Activated CD8-positive, alpha-beta memory T cell treated with anti-CD3 and anti-CD28 coated beads, Interleukin-2, amount 10 ng/mL, durations not matched to agents 7 days and 5 days (primary cell): ENCODE measurements at places on chromosomes 1 and 21. TPM values are rescaled to one million over a fixed set of nuclear protein-coding genes. Genes with fewer than 3 reads are reported as not detected.

- H3K4me1 ChIP-seq = no peaks in the 10 kb centered on the region
- H3K36me3 ChIP-seq = no peaks in the 10 kb centered on the region
- H3K27me3 ChIP-seq = no peaks in the 10 kb centered on the region
- DNase-seq = no peak
- H3K27ac ChIP-seq = no peak overlapping the region
Observed at GRCh38 chr1:188782220-188782841, 1695.3 kb downstream of the BRINP3 start.

GRCh38 chr1:3453203-3453761 is 1.2 kb upstream of the ARHGEF16 start:
- peak; percentile 74 for DNase-seq
- H3K4me3 ChIP-seq = no peak overlapping the region
- no peaks in the 10 kb centered on the region for H3K4me1 ChIP-seq
- H3K27ac ChIP-seq = no peak overlapping the region

The ZNF692 gene
- total RNA-seq = 70.5 TPM

DNA sequence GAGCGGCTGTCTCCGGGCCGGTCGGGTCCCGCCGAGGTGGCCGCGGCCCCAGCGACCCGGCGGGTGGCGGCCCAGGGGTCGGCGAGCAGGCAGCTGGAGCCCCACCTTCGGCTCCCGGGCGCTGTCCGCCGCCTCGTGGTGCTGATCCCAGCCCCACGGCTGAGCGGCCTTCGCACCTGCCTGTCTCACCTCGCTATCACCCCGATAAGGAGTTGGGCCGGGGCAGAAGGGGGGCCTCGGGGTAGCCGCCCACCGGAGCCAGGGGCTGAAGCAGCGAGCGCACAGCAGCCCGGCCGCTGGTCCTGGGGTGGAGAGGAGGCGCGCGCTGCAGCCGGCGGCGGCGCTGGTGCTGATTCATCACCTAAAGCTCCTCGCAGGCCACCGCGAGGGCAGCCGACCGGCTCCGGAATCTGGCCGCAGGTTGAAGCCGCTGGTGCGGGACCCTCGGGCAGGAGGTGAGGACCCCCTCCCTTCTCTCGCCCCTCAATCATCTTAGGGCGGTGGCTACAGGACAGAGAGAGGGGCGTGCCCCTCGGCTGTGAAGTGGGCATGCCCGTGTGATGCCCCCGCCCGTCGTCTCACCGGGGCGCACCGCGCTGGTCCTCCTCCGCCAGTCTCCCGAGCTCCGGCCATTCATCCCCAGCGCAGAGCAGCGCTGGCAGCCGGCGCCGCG is 575 bp downstream of the TRIM67 start:
- no peaks in the 10 kb centered on the region for H3K36me3 ChIP-seq
- peak; percentile 49 for DNase-seq
- peaks cover 2% of the 10 kb centered on the region for H3K4me1 ChIP-seq
- H3K27me3 ChIP-seq = peaks cover 76% of the 10 kb centered on the region
- H3K4me3 ChIP-seq = no peak overlapping the region

GRCh38 chr1:4916610-4917009 is 262.2 kb downstream of the AJAP1 start:
- no peak overlapping the region for H3K4me3 ChIP-seq
- H3K27me3 ChIP-seq = no peaks in the 10 kb centered on the region
- DNase-seq = no peak

- peaks cover 9% of the 10 kb centered on the region for H3K4me1 ChIP-seq
- H3K4me3 ChIP-seq = no peak overlapping the region
- no peak for DNase-seq
- H3K36me3 ChIP-seq = peaks cover 11% of the 10 kb centered on the region
- H3K27me3 ChIP-seq = no peaks in the 10 kb centered on the region
Observed at GRCh38 chr1:182041615-182042014, 19.9 kb downstream of the ZNF648 start.

- no peaks in the 10 kb centered on the region for H3K27me3 ChIP-seq
- H3K4me1 ChIP-seq = peaks cover 9% of the 10 kb centered on the region
- no peak for DNase-seq
- H3K27ac ChIP-seq = no peak overlapping the region
- H3K36me3 ChIP-seq = peaks cover 11% of the 10 kb centered on the region
Observed at GRCh38 chr1:180301135-180301742, 71.2 kb downstream of the LHX4 start.

GRCh38 chr1:186708694-186709097 is 28.5 kb upstream of the PTGS2 start:
- H3K27me3 ChIP-seq = peaks cover 3% of the 10 kb centered on the region
- no peak overlapping the region for H3K4me3 ChIP-seq
- DNase-seq = no peak
- no peak overlapping the region for H3K27ac ChIP-seq
- H3K4me1 ChIP-seq = no peaks in the 10 kb centered on the region
- no peaks in the 10 kb centered on the region for H3K36me3 ChIP-seq

The MATN1 gene
- not detected for total RNA-seq

The FAM72C gene
- total RNA-seq = 15.3 TPM

DNA sequence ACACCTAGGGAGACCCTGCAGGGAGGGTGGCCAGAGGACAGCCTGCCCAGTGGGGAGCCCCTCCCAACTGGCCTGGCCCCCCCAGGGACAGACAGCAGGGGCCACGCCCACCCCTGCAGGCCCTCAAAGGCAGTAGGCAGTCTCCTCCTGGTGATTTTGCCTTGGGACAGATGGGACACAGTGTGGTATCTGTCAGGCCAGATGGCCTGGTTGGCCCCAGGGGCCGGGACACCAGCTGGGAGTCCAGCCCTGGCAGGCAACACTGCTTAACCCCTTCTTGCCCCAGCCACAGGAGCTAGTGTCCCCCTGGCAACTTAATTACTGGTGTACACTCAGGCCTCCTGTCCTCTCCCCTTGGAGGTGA is 17.8 kb downstream of the IFFO2 start:
- DNase-seq = no peak
- H3K27ac ChIP-seq = no peak overlapping the region
- H3K27me3 ChIP-seq = no peaks in the 10 kb centered on the region
- no peaks in the 10 kb centered on the region for H3K36me3 ChIP-seq
- H3K4me1 ChIP-seq = peaks cover 15% of the 10 kb centered on the region

The TMEM61 gene
- total RNA-seq = not detected

The PADI3 gene
- total RNA-seq = not detected

The LRRC39 gene
- 0.68 TPM for total RNA-seq

The PLD5 gene
- not detected for total RNA-seq

DNA sequence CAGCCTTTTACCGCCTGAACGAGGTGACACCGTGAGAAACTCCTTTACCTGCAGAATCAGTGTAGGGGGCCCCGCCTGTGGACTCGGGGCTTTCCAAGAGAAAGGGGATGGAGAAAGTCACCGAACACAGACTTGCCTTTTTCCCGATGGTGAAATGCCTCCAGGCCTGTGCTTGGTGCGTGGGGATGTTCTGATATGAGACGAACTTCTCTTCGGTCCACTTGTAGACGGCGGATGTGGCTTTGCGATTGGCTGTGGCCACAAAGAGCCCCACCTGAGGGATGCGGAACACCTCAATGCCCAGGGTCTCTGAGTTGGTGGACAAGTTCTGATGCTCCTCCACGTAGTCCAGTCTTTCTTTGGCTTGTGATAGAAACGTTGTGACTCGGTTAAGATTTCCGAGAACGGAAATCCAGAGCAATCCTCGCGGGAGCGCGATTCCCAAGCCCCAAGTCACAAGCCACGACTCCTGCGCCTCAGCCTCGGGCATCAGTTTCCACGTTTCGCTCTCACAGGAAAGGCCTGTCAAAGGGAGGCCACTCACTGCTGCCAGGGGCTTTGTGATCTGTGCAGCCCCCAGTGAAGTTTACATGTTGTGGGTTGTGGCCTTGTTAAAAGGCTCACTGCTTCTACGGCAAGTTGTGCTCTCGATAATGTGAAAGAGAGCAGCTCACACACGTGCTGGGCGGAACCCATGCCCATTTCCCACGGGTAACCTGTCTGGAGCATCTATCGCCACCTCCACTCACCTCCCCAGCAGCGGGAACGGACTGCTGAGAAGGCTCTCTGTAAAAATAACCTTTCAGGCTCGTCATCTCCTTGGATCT is 12.6 kb downstream of the KRTAP10-1 start:
- no peaks in the 10 kb centered on the region for H3K36me3 ChIP-seq
- H3K27ac ChIP-seq = no peak overlapping the region
- H3K4me1 ChIP-seq = no peaks in the 10 kb centered on the region
- H3K27me3 ChIP-seq = no peaks in the 10 kb centered on the region

GRCh38 chr1:164311377-164311776 is 247.6 kb upstream of the PBX1 start:
- no peak overlapping the region for H3K4me3 ChIP-seq
- no peaks in the 10 kb centered on the region for H3K27me3 ChIP-seq
- H3K36me3 ChIP-seq = no peaks in the 10 kb centered on the region
- H3K4me1 ChIP-seq = no peaks in the 10 kb centered on the region

DNA sequence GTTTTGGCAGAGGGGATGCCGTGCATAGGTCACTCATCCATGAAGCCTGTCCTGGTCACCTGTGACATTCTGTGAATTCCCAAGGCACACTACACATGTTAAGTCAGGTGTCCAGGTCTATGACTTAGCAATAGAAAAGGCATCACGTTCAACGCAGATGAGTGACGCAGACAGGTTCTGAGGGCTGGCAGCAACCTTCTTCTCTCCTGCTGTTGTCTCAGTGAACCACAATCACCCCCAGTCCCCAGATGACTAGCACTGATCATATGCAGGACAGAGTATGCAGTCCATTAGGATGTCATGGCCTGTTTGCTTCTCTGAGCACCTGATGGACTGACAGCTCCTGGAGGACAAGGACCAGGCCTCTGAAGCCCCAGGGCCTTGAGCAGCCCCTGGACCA is 157.8 kb upstream of the KAZN start:
- no peaks in the 10 kb centered on the region for H3K4me1 ChIP-seq
- no peak overlapping the region for H3K27ac ChIP-seq
- H3K27me3 ChIP-seq = no peaks in the 10 kb centered on the region
- H3K36me3 ChIP-seq = no peaks in the 10 kb centered on the region

DNA sequence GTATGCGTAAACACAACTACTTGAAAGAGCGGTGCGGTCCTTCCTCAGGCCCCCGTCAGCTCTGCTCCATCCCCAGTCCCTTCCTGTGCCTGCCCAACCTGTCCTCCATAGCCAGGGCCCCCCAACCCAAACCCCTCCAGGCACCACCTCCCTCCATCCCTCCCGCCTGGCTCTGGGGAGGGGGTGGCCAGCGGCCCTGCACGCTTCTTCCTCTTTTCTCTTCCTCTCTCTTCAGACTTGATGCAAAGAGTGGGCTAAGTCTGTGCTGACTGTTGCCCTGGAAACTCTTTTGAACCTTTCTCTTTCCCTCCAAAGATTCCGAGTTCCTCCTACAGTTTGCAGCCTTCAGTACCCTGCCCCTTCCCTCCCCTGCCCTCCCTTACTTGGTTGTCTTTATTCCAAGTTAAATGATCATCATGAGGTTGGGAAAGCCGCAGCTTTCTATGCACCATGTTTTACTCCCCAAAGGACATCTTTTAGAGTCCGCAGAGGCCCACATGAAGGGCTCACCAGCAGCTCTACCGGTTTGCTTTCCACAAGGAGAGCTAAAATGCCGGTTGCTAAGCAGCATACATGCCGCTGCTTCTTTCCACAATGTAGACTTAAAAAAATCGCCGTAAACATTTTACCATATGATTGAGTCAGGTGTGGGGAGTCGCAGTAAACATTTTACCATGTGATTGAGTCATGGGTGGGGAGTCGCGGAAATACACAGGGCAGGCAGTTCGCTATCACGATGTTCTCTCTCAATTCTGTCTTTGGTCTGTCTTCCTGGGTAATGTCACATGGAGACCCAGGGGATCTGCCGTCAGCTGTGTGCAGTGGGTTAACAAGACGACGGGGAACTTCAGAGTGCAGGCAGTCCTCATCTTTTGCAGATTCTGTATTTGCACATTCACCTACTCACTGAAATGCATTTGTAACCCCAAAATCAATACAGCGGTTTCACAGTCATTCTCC is 525.3 kb downstream of the KIF26B start:
- no peaks in the 10 kb centered on the region for H3K36me3 ChIP-seq
- H3K27ac ChIP-seq = no peak overlapping the region
- H3K27me3 ChIP-seq = no peaks in the 10 kb centered on the region
- H3K4me3 ChIP-seq = no peak overlapping the region
- no peaks in the 10 kb centered on the region for H3K4me1 ChIP-seq
- no peak for DNase-seq

GRCh38 chr1:55250399-55251075 is 35.4 kb upstream of the USP24 start:
- H3K4me1 ChIP-seq = peaks cover 9% of the 10 kb centered on the region
- H3K27ac ChIP-seq = no peak overlapping the region
- no peak for DNase-seq
- no peak overlapping the region for H3K4me3 ChIP-seq
